Dorsolateral prefrontal cortex (tissue), 122 donors: ENCODE measurements at places on chromosomes 2 and 18. TPM values are rescaled to one million over a fixed set of nuclear protein-coding genes. Genes with fewer than 3 reads are reported as not detected.

PTPRN gene
- total RNA-seq, result 321 TPM

DNA sequence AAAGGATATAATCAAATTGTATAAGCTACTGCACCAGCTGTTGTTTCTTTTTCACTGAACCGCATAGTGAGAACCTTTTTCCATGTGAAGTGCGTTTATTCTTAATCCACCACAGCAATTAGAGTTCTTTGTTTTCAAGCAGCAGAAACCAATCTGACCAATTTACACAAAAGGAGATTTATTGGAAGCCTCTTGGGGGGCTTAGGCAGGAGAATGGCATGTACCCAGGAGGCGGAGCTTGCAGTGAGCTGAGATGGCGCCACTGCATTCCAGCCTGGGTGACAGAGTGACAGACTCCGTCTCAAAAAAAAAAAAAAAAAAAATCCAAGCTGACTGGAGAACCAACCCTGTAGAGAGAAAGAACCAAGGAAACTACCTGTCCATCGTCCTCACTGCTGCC lies 10.0 kb downstream of the ADNP2 start:
- no peak for DNase-seq

- no peak for DNase-seq
These were observed 168.6 kb downstream of the CNTNAP5 start for GRCh38 chr2:124193706-124194105.

DNA sequence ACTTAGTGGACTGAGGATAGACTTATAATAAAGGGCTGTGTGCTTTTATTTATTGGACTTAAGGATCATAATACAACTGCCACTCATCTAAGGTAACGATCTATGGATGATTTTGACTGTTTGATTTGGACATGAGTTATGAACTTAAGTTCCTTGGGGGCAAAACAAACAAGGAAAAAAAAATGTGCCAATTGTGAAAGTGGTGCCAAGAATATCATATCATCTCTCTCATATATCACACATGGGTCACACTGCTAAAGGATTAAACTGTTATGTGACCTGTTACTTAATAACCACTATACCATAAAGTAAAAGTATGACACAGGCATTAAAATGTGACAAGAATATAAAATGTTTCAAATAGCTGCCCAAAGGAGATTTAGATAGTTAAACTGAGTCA lies 886.3 kb downstream of the ERBB4 start:
- DNase-seq, result no peak

DNA sequence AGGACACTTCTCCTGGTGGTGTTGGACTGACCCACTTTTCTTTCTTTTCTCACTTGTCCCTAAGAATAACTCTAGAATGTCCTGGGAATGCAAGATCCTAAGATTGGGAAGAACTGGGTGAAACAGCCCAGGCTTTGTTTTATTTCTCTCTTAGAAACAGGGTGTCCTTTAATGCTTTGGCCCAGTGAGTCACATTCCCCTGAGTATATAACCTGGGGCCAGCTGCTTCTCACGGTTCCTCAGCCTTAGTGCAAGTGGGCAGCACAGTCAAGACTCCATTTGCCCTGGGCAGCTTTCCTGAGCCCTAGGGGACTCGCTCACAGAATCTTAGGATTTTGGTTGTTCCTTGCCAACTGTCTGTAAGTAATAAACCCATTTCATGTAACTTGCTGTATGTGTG lies 355.0 kb downstream of the DSC3 start:
- no peak for DNase-seq

- no peak for DNase-seq
These were observed 62.5 kb downstream of the STK39 start for GRCh38 chr2:168184681-168185513.

DNA sequence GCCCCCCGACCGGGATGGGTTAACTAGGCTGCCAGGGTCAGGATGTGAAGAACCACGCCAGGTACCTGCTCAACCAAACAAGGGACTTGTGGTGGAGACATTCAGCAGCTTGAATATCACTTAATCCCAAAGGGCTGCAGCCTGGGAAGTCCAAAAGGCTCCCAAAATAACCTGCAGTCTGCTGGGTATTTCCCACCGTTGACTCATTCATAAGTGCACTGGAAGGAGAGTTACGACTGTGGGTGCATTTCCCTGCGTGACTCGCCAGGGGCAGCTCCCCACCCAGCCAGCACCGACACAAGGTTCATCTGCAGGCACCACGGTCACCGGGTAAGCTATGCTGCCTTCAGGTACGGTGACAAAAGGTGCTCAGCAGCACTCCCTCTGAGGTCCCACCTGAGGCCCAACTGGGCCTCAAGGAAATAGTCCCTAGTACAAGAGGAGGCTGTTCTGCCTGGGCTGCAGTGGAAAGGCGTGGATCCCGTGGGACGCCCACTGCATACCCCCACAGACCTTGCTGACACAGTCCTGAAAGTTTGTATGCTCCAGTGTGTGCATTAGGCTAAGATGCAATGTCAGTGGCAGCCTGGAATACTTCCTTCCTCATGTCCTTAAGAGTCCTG lies 86.5 kb downstream of the UXS1 start:
- DNase-seq, result no peak

CYS1 gene
- 5.3 TPM for total RNA-seq

DNA sequence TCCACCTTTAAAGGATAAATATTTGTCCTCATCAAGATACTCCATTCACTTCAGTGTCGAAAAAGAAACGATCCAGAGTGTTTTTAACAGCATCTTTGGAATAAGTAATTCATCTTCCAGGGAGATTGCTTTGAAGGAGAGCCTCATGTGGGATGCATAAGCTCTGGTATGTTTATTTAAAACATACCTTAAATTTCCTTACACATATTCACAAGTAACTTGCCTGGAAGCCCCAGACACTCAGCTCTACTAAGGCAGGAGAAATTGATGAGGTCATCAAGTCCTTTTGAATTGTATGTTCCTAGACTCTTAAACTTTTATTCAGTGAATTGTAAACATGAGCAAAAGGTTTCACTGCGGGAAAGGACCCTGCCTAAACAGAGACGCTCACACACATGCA lies 103.0 kb downstream of the CDK15 start:
- DNase-seq, result no peak

DNA sequence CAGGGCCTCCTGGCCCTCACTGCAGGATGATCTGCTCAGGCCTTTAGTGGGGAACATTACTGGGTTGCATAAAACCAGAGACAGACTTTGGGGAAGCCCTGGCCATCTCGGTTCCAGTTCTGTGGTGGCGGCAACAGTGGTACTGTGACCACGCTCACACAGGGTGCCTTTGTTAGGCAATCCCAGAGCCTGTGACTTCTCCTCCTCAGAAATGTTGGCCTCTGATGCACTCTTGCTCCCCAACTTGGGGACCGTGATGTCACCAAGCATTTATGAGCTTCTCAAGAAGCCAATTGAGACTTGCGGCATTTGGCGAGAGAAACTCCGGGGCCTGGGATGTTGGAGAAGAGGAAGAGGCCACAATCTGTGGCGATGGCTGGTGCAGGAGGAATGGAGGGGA lies 80.9 kb upstream of the PKDCC start:
- peak; percentile 64 for DNase-seq

GRCh38 chr2:174259981-174260380 lies 11.6 kb upstream of the OLA1 start:
- no peak for DNase-seq

DNA sequence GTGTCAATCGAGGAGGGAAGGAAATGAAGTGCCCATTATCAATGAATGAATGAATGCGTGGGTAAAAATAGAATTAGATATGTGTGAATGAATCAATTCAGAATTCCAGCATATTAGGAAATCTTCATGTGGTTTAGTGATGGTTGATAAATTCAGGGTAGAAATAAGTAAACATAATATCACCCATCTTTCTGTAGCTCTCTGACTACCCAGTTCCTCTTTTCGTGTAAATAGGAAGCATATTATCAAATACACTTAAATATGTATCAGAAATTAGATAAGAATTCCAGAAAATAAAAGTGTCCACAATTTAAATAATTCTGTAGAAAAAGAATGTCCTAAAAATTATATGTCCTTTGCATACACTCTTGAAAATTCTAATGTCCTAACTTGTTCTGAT lies 552.9 kb upstream of the LRATD1 start:
- no peak for DNase-seq
